Dermis microvascular lymphatic vessel endothelial cell (primary cell): ENCODE measurements at places on chromosomes 12 and 14. TPM values are rescaled to one million over a fixed set of nuclear protein-coding genes. Genes with fewer than 3 reads are reported as not detected.

The KRT76 gene
- total RNA-seq = not detected in 2 replicates

The LGR5 gene
- not detected in 2 replicates for total RNA-seq

The TFCP2 gene
- total RNA-seq = 9.2 and 13.9 TPM in 2 replicates

The RPGRIP1 gene
- total RNA-seq = 0.39 and 0.76 TPM in 2 replicates

The GPR137C gene
- total RNA-seq = 0.77 and 1.3 TPM in 2 replicates

The SLCO1B1 gene
- total RNA-seq = not detected in 2 replicates

The HOXC5 gene
- not detected in 2 replicates for total RNA-seq

The MDGA2 gene
- total RNA-seq = not detected in 2 replicates

The ERBB3 gene
- 0.25 and 0.26 TPM in 2 replicates for total RNA-seq

The RERG gene
- not detected in 2 replicates for total RNA-seq

The BIN2 gene
- total RNA-seq = not detected in 2 replicates

The RNASE1 gene
- total RNA-seq = 7.1 and 8.0 TPM in 2 replicates

The FLVCR2 gene
- total RNA-seq = 1.6 and 1.8 TPM in 2 replicates

The C1QL4 gene
- not detected in 2 replicates for total RNA-seq

The PAX9 gene
- total RNA-seq = not detected in 2 replicates

The TSPAN19 gene
- total RNA-seq = 0.13 TPM in 2 replicates

The SYCP3 gene
- total RNA-seq = under 0.01 TPM in 1 of 2 replicates, not detected in the other

The RIN3 gene
- 4.1 and 6.6 TPM in 2 replicates for total RNA-seq

The ANKRD33 gene
- total RNA-seq = 0.13 and 0.26 TPM in 2 replicates

The KRT8 gene
- total RNA-seq = 8.7 and 10.4 TPM in 2 replicates

The SLC6A15 gene
- 4.7 and 7.7 TPM in 2 replicates for total RNA-seq

The PLEKHH1 gene
- total RNA-seq = 0.13 TPM in 2 replicates

The BDKRB2 gene
- under 0.01 and 0.26 TPM in 2 replicates for total RNA-seq

The NRIP2 gene
- 0.13 TPM in 1 of 2 replicates, not detected in the other for total RNA-seq

The RHOJ gene
- 65.9 and 163 TPM in 2 replicates for total RNA-seq

The OR4K14 gene
- not detected in 2 replicates for total RNA-seq

The LRRIQ1 gene
- 0.13 and 0.38 TPM in 2 replicates for total RNA-seq

The HCFC2 gene
- 16.8 and 17.4 TPM in 2 replicates for total RNA-seq

The TCL1B gene
- not detected in 2 replicates for total RNA-seq

The LRP1-AS gene
- not detected in 2 replicates for total RNA-seq

The PTCSC3 gene
- total RNA-seq = not detected in 2 replicates

The SNRPF gene
- 13.3 and 24.5 TPM in 2 replicates for total RNA-seq

The NRL gene
- 1.4 and 1.8 TPM in 2 replicates for total RNA-seq

The ADAMTS20 gene
- total RNA-seq = not detected in 2 replicates

The PAPLN gene
- 30.4 and 58.3 TPM in 2 replicates for total RNA-seq

The DBX2 gene
- not detected in 2 replicates for total RNA-seq

The DACT1 gene
- 0.13 TPM in 2 replicates for total RNA-seq

The MYO1H gene
- not detected in 2 replicates for total RNA-seq

The DNAI7 gene
- under 0.01 TPM in 1 of 2 replicates, not detected in the other for total RNA-seq

The GPR132 gene
- under 0.01 TPM in 1 of 2 replicates, not detected in the other for total RNA-seq

The TEP1 gene
- 19.8 and 36.0 TPM in 2 replicates for total RNA-seq

The SYNDIG1L gene
- total RNA-seq = not detected in 2 replicates

The RGS6 gene
- total RNA-seq = not detected in 2 replicates

The NAV3 gene
- 2.3 and 10.8 TPM in 2 replicates for total RNA-seq

The SOCS2 gene
- 60.9 and 64.4 TPM in 2 replicates for total RNA-seq

The EPS8 gene
- 6.6 and 12.1 TPM in 2 replicates for total RNA-seq

The SOX5 gene
- under 0.01 TPM in 2 replicates for total RNA-seq
